ENCODE measurements at places on chromosomes 1 and 21.

DNA sequence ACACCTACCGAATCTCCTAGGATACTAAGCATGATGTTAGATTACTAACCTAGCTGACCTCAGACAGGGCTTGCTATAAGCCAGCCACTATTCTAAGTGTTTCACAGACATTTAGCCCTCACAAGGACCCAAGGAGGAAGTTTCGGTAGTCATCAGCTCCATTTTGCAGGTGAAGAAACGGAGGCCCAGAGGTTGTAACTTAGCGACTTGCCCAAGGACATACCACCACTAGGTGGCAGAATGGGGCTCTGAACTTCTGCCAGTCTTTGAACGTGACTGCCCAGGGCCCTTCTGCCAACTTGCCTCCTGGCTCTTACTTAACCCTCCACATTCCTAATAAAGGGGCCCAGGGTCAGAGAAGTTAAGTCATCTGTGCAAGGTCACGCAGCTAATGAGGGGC is 283.5 kb downstream of the C1orf94 start:
- DNase-seq = peak; percentile 20

DNA sequence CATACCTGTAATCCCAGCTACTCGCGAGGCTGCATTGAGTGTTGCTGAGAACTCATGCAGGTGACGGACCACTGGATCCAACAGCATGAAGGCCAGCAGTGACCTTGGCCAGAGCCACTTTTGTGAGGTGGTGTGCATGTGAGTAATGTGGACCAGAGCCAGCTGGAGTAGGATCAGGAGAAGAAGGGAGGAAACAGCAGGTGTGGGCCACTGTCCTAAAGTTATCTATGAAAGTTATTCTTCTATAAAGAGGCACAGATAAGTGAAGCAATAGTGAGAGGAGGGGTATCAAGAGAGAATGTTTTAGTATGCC is 47.8 kb downstream of the TCP10L start:
- no peak for DNase-seq

GRCh38 chr1:165841582-165842017 is 14.2 kb downstream of the UCK2 start:
- DNase-seq = no peak

GRCh38 chr1:229344139-229344538 is 1.3 kb upstream of the CCSAP start:
- no peak for DNase-seq

GRCh38 chr1:243287123-243287460 is 31.3 kb downstream of the SDCCAG8 start:
- DNase-seq = no peak

DNA sequence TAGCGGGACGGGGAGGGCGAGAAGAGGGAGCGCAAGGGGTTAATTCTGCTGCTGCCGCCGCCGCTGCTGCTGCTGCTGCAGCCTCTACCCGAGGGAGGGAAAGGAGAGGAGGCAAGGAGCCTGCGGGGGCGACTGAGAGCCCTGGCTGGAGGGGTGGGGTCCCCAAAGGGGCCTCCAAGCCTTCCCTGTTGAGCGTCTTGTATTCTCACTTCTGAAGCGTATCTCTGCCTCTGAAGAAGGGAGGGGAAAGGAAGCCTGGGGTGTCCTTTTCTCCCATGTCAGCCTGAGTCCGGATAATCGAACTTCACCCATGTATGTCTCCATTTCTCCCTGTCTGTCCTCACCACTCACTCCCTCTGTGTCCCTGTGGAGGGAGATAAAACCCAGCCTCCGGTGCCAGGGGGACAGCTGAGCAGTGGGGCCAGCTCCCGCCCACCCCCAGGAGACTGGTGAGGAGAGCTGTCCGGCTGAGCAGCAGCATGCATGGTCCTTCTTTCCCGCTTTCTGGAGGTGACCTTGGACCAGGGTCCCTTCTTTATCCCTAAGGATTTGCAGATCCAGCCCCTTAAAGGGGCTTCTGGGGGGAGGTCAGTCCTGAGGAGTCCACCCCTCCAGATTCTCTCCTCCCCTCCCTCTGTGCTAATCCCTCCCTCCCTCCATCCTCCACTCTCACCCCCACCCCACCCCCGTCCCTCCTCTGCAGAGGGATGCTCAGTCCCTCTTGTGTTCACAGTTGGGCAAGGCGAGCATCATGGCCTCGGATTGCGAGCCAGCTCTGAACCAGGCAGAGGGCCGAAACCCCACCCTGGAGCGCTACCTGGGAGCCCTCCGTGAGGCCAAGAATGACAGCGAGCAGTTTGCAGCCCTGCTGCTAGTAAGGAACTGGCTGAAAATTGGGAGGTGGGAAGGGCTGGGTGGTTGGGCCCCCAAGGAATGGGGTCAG is 1.0 kb downstream of the NCDN start:
- peak; percentile 47 for DNase-seq

DNA sequence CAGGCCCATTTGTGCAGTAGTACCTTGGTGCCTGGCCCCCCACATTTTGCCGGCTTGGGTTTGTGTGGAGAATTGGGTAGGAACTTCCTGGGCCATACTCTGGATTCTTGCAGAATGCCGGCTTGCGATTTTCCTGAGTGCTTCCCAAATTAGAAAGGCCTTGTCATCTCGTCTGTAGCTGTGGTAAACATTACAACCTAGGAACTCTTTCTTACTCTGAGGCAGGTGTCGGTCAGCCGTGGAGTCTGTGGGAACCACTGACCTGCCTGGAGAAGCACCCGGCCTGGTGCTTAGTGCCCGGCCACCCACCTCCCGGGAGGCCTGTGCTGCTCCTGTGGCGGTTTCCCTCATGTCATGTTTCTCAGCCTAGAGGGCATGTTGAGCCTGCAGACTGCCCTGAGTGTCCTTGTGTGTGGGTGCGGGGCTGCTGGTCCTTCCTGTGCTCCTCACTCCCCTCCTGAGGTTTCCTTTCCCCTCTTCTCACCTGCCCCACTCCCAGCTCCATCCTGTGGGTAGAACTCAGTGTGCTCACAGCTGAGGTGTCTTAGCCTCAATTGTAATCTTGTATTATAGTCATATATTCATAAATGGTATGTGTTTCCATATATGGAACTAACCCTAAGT is 64.7 kb downstream of the S100B start:
- DNase-seq = no peak

DNA sequence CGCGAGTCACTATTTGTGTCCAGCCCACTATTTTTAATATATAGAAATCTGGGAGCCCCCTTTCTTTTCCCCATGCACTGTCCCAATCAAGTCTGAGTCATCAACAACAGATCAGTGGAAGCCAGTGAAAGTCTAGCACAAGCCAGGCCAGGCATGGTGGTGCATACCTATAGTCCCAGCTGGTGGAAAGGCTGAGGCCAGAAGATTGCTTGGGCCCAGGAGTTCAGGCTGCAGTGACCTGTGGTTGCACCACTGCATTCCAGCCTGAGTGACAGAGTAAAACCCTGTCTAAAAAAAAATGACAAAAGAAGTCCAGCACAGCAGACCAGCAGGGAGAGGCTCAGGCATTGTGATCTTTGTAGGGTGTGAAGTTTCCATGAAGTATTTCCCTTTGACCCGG is 9.0 kb upstream of the RPL5 start:
- no peak for DNase-seq

- no peak for DNase-seq
These were observed 3.5 kb downstream of the POMGNT1 start for GRCh38 chr1:46194641-46195193.

DNA sequence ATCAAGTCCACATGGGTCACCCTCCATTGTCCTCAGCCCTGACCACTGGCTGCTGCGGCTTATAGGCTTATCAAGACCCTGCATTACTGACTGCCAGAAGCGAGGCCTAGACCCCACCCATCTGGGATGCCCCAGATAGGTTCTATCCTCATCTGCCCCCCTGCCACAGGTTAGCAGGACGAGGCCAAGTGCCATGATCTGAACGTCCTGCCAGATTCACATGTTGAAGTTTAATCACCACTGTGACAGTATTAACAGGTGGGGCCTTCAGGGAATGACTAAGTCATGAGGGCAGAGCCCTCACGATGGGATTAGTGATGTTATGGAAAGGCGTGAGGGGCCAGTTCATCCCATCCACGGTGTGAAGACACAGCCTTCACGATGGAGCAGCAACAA is 6.2 kb upstream of the CPLANE2 start:
- DNase-seq = no peak

- no peak for DNase-seq
These were observed 69.2 kb upstream of the WLS start for GRCh38 chr1:68301471-68302001.

DNA sequence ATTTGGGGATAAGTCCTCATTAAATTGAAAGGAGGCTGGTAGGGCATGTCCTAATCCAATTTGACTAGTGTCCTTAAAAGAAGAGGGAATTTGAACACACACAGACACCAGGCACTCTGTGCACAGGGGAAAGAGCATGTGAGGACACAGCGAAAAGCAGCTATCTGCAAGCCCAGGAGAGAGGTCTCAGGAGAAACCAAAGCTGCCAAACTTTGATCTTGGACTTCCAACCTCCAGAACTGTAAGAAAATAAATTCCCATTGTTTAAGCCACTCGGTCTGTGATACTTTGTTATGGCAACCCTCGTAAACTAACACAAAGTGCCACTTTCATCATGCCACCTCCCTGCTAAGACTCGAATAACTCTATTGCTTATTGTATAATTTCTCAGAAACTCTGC is 13.8 kb downstream of the PLA2G4A start:
- no peak for DNase-seq

DNA sequence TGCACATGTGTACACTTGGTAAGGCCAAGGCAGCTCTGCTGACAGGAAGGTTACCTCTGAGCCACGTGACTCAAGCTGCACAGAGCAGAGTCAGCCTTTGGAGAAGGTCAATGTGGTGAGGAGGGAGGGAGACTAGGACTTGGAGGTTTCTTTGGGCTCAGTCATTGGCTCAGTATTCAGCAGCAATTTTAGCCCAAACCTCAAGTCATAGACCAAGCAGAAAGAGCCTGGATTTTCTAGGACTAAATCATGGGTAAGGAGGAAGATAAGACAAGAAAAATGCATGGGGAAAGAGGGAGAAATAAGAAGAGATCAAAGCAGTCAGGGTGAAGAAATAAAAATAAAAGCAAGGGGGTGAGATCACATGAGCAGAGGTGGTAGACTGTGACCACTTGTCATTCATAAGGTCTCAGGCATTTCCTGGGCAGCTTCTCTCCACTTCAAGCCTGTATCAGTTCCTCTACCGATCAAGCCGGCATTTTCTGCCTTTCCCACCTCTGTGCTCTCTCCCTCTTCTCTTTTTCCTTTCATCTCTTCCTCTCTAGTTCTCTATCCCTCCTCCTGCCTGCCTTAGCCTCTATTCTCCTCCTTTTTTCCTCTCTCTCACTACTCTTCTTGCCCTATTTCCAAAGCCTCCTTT is 51.7 kb upstream of the DUSP10 start:
- no peak for DNase-seq

All from activated T-cell treated with anti-CD3 and anti-CD28 coated beads, Interleukin-2, amount 50 U/mL, for 1 hour (primary cell).